ENCODE measurements at places on chromosomes 12 and 14.

GRCh38 chr14:69614592-69614991 lies 3.2 kb downstream of the SUSD6 start:
- DNase-seq: no peak

DNA sequence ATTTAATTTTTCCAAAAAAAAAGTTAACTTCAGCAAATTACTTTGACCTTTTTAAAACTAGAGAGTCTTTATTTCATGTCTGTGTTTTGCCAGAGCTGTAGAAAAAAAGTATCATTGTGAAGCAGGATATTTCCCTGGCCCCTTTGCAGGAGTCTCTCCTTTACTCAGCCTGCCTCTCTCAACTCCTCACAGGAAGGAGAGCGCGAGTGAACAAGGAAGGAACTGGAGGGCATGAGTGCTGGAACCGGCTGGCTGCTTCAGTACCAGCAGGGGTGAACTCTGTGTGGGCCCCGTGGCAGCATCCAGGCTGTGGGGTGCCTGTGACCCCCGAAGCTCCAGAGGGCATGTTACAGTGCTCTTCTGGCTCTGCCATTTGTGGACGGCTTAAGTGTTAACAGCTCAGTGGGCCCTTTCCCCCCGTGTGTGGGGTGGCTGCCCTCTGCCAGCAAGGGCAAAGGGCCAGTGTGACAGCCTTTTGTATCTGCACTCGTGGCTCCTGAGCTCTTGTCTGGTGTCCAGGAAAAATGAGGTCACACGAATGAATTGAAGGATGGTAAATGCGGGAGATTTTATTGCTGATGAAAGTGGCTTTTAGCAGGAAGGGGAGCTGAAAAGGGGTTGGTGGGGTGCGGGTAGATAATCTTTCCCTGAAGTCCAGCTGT lies 76.6 kb upstream of the KCNH3 start:
- no peak for DNase-seq

GRCh38 chr12:67430708-67431335 lies 161.7 kb downstream of the CAND1 start:
- DNase-seq: no peak

DNA sequence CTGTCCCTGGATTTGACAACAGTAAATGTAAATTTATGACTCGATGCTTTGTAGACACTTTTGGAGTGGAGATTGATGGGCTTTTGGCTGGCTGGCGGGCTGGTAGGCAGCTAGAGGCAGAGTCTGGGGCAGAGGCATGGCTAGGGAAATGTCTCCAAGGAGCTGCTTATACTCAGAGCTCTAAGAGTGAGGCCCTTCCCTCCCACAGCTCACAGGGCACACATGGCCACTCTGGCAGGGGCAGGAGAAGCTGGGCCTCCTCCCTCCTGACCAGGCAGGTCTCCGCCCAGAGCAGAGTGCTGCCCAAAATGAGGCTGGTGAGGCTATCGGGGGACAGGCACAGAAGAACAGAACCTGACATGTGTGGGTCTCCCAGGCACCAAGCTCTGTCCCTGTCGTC lies 67.5 kb downstream of the GALNT16 start:
- DNase-seq: no peak

GRCh38 chr14:71339650-71340415 lies 432.6 kb downstream of the PCNX1 start:
- no peak for DNase-seq

- DNase-seq: no peak
These were observed 600.8 kb upstream of the SEL1L start for GRCh38 chr14:82134411-82134810.

GRCh38 chr14:90495357-90496276 lies 98.8 kb downstream of the CALM1 start:
- no peak for DNase-seq
